ENCODE measurements at places on chromosomes 4 and X. TPM values are rescaled to one million over a fixed set of nuclear protein-coding genes. Genes with fewer than 3 reads are reported as not detected.

PF4V1 gene
- 3.4 TPM for total RNA-seq

FGF13 gene
- 2.9 TPM for total RNA-seq

SPATA18 gene
- 1.2 TPM for total RNA-seq

RNF128 gene
- 0.60 TPM for total RNA-seq

ZNF157 gene
- total RNA-seq: 0.46 TPM
